ENCODE measurements at places on chromosomes 11 and 22.

DNA sequence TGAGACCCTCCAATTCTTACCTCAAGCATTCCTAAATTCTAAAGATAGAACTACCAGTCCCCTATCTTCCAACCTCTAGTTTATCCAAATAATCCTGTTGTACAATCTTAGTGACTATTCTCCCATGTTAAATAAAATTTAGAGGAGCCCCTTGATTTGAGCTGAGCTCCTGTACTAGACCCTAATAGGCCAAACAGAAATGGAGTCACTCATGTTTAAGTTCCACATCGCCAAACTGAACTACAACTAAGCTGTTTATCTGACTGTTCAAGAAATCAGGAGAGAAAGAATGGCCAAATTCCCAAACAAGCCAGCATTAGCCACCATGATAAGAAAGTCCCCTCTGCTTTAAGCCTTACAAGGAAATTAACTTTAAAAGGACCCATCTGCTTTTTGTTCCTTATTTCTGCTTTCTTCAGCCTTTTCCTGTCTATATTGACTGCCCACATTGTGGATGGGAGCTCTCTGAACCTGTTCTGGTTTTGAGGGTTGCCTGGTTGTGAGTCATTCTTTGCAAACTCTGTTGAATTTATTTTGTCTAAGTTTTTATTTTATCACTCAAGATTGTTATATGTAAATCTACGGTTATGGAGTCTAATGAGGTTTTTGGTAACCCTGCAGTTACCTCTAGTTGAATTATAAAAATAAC, 90.4 kb downstream of the TTC28 start:
- DNase-seq, result no peak

DNA sequence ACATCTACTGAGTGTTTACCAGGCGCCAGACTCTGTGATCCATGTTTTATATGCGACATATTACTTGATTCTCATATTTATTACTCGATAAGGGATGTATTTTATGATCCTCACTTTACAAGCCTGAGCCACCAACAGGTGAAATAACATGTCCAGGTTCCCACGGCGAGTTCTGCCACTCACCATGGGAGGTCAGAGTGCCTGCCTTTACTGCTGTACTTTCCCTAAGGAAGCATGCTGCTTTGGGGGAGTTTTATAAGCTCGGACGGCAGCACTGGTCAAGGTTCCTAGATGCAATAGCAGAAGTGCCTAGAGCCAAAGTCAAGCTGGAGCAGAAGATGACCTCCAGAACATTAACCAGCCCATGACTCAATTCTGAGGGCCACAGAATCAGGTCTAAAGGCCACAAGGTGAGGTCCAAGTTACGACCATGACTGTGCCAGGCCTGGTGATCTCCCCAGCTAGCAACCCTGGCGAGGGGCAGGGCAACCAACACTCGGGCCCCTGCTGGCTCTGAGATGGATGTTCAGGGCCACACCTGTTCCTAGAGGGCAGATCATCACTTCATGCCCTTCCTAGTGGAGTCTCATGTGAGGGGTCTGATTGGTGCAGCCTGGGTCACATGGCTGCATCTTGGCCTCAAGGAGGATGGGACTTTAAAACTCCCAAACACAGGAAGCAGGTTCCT, 14.2 kb downstream of the IFT27 start:
- no peak for DNase-seq

DNA sequence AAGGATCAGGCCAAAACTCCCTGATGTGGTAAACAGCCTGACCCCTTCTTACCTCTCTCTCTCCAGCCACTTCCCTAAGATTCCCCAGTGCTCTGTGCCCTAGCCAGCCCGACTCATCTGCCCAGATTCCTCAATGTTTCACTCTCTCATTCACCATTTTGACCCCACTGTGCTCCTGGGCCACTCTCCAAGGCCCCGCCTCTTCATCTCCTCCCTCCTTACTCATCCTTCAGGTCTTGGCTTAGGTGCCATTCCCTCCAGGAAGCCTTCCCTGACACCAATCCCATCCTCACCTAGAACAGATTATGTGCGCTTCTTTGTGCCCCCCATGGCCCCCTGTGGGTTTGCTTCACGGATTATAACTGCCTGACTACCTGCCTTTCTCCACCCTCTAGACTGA, 13.2 kb downstream of the SLC43A3 start:
- DNase-seq, result no peak

DNA sequence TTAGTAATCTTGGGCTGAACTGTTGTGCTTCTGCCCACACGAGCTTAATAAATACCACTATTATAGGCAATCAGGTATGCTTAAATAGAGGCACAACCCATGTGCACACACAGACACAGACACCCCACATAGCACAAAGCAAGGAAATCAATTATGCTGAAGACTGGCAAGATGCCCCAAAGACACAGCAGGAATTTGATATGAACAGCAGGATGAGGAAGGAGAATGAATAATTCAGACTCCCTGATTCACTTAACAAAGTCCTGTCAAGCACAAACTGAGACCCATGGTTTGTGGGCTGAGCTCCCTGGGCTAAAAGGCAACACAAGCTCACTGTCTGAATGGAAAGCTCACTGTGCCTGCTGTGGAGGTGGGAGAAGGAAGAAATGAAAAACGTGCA, 42.5 kb downstream of the RBFOX2 start:
- no peak for DNase-seq

DNA sequence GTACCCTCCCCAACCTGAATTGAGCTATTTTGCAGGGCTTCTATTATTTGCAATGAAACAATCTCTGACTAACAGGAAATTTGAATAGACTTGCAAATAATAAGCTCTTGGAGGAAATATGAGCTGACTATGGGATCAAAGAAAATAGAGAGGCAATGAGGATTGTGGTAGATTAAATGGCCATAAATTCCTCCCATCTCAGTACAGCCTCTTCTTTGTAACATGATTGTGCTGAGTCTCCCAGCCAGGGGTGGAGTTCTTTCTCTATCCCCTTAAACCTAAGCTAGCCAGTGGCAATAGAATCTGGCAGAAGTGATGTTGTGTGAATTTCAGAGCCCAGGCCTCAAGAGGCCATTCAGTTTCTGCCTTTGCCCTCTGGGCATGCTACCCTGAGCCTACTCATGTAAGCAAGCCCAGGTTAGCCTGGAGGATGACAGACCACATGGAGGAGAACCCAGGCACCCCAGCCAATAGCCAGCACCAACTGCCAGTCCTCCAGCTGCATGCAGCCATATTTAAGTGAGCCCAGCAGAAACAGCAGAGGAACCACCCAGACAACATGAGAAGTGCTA, 86.8 kb upstream of the TP53I11 start:
- no peak for DNase-seq

GRCh38 chr22:30116362-30117117, 36.3 kb downstream of the HORMAD2 start:
- no peak for DNase-seq

All from hepatic stellate cell (primary cell).